ENCODE measurements at places on chromosomes 11 and 22.

DNA sequence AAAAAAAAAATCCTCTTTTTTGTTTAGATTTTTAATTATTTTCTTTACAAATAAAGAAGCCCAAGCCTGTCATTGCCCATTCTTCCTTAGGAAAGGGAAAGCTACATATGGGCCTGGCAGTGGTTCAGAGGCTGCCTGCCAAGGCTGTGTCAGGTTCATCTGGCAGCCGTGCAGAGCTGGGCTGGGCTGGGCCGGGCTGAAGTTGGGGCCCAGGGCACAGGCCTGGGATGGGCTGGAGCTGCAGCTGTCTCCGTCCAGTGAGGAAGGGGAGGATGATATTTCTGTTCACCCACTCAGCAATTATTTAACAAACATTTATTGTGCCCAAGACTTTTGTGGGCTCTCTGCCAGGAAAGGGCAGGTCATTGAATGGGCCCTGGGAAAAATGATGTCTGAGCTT lies 4.6 kb downstream of the PRR5L start:
- DNase-seq: no peak

GRCh38 chr22:41445129-41446056 lies 1.2 kb downstream of the TOB2 start:
- no peak for DNase-seq

DNA sequence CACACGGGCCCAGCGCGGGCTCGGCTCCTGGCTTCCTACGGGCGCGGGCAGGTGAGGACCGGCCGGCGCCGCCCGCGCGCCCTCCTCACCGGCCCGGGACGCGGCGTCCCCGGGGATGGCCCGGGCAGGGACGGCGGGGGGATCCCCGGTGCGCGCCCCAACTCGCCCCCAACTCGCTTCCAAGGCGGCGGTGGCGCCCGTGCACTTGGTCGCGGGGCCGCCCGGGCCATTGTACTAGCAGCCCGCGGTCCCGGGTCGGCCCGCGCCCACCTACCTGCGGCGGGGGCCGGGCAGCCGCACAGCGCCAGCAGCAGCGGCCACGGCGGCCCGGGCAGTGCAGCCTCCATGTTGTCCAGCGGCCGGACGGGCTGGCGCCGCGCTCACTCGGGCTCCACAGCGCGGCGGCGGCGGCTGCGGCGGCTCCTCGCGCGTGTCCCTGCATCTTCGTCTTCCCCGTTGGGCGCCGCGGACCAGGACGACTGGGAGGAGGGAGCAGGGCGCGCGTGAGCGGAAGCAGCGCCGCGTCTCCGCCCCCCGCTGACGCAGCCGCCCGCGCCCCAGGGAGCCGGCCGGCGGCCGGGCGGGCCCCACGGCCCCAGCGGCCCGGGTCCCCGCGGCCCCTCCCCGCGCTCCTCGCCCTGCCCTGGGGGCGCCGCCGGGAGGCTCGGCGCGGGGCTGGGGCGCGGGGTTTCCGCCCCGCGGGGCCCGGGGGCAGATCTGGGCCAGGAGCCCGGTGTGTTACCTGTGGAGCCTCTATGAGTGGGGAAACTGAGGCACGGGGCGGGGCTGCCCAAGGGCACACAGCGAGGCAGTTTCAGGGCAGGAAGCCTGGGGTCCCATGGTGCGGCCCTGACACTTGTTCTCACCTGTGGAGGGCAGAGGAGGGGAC lies 159.3 kb upstream of the GRK3 start:
- peak; percentile 48 for DNase-seq

DNA sequence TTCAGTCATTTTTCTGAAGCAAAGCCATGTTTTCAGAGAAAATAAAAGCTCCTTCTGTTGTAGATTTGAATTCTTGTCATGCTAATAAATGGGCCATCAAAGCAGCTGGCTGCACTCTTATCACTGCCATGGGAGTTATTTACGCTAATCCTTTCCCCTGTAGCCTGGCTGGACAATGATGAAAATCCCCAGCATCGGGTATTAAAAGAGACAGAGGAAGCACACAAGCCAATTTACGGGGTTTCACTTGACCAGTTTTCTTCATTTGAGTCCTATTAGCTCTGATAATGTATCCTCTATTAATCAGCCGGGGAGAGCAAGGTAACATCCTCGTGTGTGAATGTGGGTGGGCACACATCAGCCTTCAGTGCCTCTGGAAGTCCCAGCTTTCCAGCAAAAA lies 470.2 kb upstream of the API5 start:
- DNase-seq: no peak

GRCh38 chr11:65428578-65429067 lies 6.0 kb downstream of the NEAT1 start:
- no peak for DNase-seq

DNA sequence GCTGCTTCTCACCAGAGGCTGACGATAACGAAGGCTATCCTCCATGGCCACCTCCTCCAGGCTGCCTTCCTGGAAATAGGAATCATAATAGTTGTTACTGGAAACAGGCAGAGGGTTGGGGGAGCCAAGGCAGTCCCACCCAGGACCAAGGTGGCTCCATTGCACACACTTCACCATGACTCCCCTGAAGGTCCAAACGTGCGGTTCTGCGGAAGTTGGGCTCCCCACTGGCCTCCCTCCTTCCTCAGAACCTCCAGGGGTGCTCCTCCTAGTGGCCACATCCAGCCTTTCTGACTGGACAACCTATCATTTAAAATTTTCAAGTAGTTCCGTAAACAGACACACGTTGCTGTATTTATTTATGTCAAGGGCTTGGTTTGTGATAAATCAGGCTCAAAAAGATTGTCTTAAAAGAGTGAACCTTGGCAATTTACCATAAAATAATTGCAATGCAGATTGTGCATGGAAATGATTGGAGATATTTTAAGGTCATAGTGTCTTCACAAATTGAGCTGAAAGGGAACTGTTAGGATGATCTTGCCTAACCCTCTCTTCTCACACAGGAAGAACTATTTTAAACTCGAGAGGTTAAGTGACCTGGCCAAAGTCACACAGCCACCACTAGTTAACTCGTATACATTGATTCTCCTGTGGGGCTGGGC lies 1.4 kb upstream of the TCN2 start:
- no peak for DNase-seq

- DNase-seq: no peak
These were observed 184.9 kb downstream of the CASP12 start for GRCh38 chr11:104713401-104713800.

- DNase-seq: no peak
These were observed 43.4 kb upstream of the CSNK2A3 start for GRCh38 chr11:11396301-11397035.

DNA sequence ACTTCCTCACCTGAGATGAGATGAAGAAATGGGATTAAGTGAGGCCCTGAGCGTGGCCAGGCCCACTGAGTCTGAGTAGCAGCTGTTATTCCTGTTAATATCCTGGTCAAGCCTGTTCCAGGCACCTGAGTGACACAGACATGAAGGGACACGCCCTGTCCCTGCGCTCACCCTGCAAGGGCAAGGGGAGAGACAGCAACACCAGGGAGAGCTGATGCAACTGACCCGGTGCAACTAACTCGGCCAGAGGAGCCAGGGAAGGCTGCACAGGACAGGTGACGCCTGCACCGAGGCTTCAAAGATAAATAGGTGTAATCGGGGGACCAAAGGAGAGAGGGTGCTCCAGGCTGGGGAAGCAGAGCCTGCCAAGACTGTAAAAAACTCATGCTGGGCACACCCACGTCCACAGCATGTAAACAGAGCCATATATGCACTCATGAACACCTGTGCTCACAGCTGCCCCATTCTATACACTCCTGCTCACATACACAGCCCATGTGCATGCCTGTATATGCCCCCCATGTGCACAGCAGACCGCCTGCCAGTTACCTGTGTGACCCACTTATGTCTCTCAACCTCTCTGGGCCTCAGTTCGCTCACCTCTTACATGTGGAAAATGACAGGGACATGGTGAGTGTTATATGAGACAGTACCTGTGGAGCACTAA lies 22.8 kb upstream of the GCAT start:
- DNase-seq: no peak

GRCh38 chr11:1530686-1531448 lies 41.2 kb downstream of the DUSP8 start:
- DNase-seq: no peak

GRCh38 chr22:25156736-25157135 lies 42.9 kb upstream of the CRYBB3 start:
- DNase-seq: no peak

DNA sequence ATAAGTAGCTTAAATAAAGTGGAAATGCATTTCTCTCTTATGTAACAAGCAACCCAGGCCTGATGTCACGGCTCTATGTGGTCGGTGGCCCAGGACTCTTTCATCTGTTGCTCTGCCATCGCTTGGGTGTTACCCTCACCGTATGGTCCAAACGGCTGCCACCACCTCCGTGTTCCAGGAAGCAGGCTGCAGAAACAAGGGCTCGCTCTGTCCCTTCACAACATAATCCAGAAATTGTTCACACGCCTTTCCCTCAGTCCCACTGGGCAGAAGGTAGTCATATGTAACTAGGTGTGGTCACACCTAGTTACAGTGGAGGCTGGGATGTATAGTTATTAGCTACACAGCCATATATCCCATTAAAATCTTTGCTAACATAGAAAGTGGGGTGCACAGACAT lies 421.0 kb downstream of the SOX6 start:
- DNase-seq: no peak
